Stimulated activated CD4-positive, alpha-beta T cell treated with anti-CD3 and anti-CD28 coated beads, Interleukin-2, amount 100 ng/mL, for 24 hours (primary cell): ENCODE measurements at places on chromosomes 3 and 15.

DNA sequence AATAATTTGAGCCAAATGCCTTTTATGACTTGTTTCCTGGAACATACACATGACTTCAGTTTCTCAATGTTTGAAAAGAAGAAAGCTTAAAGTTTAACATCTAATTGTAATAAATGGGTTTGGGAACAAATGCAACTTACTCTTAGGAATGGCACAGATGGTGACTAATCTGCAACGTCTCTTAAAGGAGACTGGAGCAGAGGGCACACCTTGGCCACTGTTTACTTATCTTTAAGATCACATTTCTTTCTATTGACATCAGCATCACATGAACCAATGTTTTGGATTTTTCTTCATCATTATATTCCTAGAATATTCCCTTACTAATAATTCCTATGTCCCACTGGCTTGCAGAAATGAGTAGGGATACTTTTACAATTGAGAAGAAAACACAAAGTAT is 229.5 kb downstream of the CHL1 start:
- DNase-seq = no peak

- DNase-seq = no peak
Observed at GRCh38 chr3:188780193-188781147, 391.3 kb upstream of the TPRG1 start.

- DNase-seq = no peak
Observed at GRCh38 chr15:63943829-63944680, 102.2 kb downstream of the DAPK2 start.

- no peak for DNase-seq
Observed at GRCh38 chr15:68316061-68316804, 38.7 kb downstream of the FEM1B start.

DNA sequence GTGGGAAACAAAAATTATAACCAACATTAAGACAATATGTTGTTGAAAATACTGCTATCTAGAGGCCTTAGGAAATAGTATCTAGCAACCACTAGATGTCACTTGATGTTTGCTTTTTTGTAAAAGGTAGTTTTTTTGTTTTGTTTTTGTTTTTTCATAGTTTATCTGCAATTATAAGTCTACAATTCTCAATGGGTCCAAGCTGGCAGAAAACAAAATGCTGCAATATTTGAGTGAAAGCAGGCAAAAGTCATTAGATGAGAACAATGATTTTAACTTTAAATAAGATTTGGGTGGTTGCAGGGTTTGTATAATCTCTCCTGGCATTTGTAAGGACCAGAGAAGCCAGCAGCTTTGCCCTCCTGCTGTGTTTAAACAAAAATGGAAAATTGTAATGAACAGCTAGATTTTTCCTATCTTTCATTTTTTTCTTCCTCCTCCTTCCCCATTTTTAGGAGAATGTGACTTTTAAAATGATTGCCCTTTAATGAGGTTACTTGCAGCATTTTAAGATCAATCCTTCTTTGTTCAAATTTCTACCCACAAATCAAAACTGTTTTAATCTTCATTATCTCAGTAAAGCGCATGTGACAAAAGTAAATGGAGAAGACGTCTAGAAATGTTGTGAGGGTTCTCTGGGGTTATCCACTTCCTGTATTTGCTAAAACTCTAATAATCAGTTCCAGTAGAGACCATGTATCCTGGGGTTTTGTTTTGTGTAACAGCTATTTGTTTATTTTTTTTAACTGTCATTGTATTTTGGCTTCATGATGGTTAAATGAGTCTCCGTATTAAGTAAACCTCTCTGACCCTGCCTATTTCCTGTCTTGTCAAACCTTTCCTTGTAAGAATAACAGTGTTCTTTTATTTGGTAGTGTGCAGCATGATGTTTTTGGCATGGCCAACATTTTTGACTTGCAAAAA is 27.3 kb downstream of the DUT start:
- DNase-seq = no peak

DNA sequence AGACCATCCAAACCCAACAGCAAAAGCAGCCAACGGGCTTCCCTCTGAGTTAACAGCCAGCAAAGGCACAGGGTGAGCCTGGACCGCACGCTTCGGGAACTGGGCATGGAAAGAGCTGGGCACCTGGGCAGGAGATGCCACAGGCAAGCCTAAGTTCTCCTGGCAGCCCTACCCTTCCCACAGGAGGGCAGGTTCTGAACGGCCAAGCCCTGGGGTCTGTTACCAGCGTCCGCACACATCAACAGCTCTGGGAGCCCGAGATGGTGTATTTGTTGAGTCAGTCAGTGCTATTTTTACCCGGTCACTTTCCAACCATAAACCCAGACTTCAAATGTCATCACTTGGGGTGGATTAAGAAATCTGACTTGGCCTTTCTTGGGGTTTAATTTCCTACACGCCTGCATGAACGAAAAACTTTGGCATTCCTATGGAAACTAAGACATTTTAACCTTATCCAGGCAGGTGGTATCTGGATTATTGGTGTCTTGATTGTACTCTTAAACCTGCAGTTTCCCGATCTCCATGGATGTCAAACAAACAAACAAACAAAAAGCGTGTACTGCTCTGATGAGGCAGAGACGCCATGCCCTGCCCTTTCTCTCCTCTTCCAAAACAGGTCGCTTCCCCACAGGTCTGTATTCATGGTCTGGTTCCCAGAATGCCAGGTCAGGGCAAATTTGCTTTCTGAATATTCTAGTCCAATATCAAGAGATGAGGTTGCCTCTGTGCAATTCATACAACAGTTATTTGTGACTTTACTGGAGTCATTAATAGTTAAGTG is 99.7 kb downstream of the XXYLT1 start:
- DNase-seq = no peak

DNA sequence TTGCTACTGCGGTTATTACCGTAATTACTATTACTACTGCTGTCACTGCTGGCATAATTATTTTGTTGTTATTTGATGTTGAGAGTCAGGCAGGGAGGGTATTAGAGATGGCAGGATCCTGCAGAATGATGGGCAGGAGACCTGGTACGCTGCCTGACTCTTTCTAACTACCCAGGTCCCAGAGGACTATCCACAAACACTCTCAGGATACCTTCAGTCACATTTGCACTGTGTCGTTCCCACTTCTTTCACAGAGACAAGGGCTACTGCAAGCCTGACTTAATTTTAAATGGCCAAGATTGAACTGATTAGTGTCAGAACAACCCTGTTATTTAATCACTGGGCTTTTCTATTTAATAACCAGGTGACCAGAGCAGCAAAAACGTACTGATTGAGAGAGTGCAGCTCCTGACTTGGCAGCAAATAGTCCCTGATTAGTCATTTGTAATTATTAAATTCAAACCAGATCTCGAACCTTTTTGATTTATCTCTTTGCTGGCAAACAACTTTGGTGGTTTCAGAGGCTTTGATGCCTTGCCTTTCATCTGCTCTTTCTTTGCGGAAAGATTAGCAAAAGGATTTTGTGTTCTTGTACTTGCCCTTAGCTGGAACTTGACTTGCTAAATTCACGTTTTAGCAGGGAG is 88.8 kb upstream of the ARHGEF3 start:
- no peak for DNase-seq
